Type B pancreatic cell (in vitro differentiated cells): ENCODE measurements at places on chromosomes 1 and 21.

DNA sequence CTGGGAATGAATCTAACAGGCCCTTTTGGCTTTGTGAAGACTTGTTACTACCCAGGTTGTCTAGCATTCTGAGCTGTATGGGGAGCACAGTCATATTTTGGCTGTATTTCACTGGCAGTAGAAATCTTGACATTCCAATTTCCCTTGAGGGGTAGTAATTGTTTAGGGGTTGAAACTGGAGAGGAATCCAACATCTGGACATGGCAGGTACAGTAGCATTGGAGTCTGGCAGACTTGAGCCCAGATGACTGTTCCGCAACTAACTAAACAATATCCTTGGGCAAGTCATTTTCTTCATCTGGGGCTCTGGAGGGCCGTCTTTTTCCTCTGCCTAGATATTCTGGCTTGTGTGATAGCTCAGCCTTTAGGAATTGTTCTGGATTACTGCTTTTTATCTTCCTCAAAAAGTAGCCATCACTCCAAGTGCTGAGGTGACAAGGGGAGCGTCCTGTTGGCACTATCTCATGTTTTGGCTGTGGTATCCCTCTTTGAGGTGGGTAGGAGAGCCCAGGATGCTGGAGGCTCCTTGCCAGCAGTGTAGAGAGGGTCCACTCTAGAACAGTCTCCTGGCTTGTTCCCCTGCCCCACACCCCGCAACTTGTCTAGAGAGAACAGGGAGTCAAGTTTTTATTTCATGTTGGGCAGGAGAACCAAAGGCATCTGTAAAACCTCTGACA, 22.7 kb upstream of the NBL1 start:
- DNase-seq, result no peak

DNA sequence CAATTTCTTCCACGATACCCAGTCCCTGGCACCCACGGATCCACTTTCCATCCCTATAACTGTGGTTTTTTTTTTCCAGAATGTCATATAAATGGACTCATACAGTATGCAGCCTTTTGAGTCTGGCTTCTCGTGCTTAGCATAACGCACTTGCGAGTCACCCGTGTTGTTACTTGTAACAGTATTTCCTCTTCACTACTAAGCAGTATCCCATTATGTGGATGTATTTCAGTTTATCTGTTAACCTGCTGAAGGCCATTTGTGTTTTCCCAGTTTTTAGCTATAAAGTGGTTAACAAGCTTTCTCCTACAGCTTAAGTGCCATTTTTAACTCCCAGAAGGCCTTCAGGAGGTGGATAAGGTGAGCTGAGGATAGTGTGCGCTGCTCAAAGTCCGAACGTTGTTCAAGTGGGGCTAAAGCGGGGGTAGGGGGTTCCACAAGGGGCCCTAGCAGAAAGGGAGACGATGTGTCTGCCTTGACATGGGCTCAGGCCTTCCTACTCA, 829 bp downstream of the ADAR start:
- DNase-seq, result no peak

DNA sequence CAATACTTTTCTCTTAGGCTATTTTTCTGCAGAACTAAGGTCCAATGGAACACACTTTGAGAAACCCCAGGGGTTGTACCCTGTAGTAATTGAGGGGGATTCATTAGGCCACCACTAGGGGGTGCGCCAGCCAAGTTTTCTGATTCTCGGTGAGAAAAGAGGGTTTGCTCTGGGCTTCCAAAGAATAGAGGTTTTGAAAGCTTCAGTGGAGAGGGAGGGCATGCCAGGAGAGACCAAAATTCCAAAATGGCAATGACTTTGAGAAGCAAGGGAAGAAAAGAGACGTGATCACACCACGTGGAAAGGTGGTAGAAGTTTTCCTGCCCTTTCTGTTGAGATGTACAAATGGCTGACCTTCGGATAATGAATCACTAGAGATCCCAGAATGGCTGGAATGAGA, 323.3 kb downstream of the RPS6KC1 start:
- DNase-seq, result no peak

- DNase-seq, result no peak
Observed at GRCh38 chr1:104468282-104468681, 718.6 kb downstream of the AMY1C start.

DNA sequence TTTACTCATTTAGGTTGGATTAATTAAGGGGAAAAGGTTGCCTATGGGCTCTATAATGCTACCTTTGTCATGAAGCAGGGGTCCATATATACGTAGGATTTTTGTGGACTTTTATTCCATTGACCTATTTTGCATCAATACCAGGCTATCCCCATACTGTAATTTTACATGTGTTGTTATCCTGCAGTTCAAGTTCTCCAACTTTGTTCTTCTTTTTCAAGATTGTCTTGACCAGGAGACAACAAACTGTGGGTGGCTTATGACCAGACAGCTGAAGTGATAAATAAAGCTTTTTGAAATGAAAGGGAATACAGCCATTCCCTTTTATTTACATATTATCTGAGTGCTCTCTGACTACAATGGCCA, 345.7 kb downstream of the BARHL2 start:
- no peak for DNase-seq

GRCh38 chr1:206518206-206518605, 10.9 kb downstream of the RASSF5 start:
- DNase-seq, result no peak

GRCh38 chr1:203627398-203627797, 766 bp downstream of the ATP2B4 start:
- DNase-seq, result no peak

DNA sequence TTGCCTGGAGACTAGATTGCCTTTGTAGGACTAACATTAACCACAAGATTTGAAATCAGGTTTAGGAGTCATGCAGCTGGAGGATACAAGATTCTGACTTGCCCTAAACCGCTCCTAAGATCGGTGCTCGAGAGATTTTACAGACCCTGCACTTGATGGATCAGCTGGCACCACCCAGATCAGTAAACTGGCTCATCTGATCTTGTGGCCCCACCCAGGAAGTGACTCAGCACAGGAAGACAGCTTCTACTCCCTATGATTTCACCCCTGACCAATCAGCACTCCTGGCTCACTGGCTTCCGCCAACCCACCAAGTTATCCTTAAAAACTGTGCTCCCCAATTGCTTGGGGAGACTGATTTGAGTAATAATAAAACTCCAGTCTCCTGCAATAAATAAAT, 876 bp upstream of the CATSPERE start:
- DNase-seq, result no peak

GRCh38 chr21:24436236-24436635, 1171.0 kb downstream of the MRPL39 start:
- DNase-seq, result no peak

- peak; percentile 86 for DNase-seq
Observed at GRCh38 chr1:32247983-32248889, 1.2 kb downstream of the FAM167B start.

DNA sequence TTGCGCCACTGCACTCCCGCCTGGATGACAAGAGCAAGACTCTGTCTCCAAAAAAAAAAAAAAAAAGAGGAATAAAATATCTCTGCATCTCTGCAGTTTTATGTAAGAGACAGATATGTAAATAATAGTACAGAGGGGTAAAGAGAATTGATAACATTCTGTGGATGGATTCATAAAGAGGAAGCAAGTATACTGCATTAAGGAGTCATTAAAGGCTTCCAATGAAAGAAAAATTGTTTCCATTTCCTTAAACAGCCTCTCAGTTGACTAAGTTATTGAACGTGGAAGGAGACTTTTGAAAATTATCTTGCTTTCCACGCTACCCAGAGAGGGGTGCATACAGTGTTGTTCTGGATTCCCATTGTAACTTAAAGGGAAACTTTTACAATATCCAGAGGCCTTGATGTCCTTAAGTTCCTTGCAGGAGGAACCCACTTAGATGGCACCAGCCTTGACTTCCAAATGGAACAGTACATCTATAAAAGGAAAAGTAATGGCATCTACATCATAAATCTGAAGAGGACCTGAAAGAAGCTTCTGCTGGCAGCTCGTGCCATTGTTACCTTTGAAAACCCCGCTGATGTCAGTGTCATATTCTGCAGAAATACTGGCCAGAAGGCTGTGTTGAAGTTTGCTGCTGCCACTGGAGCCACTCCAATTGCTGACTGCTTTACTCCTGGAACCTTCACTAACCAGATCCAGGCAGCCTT, 13.8 kb downstream of the CEP350 start:
- no peak for DNase-seq

- DNase-seq, result no peak
Observed at GRCh38 chr1:41780322-41780721, 138.4 kb downstream of the HIVEP3 start.

DNA sequence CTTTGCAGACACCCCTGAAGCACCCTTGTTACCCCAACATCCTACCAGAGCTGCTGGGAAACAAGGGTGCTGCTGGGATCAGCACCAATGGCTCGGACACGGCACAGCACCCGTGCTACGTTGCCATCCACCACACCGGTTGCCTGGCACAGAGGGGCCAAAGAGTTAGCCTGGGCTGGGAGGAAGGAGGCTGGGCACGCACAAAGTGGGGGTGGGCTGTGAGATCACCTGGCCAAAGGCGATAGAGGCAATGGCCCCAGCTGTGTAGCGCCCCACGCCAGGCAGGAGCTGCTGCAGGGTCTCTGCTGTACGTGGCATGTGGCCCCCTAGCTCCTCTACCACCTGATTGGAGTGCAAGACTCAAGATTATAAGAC, 5.6 kb downstream of the HPDL start:
- no peak for DNase-seq
